ENCODE measurements at places on chromosomes 2 and 18. TPM values are rescaled to one million over a fixed set of nuclear protein-coding genes. Genes with fewer than 3 reads are reported as not detected.
A peak's percentile ranks its signal among the peaks of the same experiment; 100 is the strongest.

GRCh38 chr18:29449424-29449823 lies 1272.5 kb upstream of the CDH2 start:
- no peak for DNase-seq

DNA sequence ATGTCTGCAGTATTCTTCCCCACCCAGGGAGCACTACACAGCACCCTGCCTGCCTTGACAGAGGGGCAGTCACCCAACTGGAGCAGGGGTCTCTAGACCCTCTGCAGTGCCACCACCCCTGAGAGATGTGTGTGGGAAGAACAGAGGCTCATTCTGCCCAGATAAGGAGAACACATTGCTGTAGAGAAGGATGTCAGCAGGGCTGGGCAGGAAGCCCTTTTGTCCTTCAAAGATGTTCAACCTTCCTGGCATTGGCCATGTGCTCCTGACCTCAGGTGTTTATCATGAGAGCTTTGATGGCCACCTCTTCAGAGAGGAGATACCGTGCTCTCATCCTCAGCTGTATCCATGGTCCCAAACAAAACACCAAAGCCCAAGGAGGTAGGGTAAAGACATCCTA lies 4.6 kb upstream of the TEX51 start:
- DNase-seq, result no peak

Gene PLCD4
- total RNA-seq, result 0.73 TPM

- DNase-seq, result no peak
These were observed 4.1 kb upstream of the PTPN18 start for GRCh38 chr2:130351711-130352110.

Gene EGR4
- 0.23 TPM for total RNA-seq

DNA sequence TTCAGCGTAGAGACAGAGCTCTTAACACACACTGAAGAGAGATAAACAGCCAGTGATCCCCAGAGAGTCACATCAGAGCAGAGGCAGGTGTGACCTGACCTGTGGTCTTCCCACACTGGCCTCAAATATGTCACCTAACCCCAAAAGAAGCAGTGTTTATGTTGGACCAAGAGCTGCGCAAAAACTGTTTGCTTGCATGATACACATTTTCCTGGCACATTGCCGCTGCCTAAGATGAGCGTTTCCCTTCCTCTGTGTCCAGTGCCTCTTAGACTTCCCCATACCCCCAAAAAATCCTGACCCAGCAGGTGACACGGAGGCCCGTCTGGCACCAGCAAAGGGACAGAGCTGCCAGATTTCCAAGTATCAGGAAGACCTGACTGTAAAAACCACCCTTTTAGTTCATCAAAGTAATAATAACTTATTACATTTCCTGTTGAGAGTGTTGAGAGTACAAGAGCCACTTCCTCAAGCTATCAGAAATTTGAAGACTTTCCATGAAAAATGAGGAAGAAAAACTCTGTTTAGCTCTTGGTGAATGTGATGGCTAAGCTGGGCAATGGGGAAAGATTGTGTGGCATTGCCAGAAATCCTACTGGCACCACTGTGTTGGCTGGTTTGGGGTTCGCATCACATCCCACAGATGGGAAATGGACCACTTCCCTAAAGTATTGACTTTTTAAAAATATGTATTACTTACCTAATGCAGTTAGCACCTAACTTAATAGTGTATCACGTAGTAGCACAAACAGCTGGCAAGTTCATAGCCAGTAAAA lies 6.7 kb downstream of the TNFRSF11A start:
- DNase-seq, result no peak

DNA sequence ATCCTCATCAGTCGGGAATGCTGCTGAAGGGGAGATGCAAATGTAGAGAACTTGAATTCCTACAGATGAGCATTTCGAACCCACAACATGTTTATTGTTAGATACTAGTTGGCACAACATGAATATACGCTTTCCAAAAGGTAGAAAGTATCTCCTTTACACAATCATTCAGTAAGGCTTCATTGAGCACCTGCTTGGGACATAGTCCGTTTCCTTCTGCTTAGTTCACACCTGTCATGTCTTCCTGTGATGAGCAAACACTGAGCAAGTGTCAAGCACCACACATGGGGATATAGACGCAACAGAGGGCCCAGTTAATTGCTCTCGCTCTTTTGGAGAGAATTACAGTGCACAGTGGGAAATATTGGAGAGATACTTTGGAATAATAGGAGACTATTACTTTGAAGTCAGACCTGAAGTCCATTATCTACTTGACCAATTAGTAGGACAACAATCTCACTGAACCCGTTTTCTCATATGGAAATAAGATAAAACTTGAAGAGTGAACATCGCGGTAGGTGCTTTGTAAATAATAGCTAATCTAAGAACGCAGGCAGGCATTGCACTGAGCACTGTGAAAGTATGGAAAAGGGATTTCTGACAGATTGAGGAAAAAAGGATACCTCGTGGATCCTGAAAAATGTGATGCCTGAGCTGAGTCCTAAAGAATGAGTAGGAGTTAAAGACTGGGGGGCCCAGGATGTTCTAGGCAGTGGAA lies 1.2 kb downstream of the CPSF3 start:
- DNase-seq, result no peak

DNA sequence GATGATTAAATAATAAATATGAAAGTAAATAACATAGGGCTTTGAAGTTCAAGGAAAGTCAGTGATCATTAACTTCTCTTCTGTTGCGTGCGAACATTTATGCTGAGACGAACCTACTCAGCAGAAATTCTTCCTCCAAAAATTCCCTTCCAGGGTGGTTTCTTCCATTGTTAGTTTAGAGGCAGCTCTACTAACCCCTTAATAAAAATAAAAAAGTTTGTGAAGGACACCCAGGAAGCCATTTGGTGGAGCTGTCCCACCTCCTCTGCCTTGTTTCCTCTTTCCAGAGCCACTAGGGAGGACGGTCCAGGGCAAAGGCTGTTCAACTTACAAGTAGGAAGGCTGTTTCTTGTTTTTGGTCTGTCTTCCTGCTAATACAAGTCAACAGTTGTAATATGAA lies 2.1 kb upstream of the SMAD2 start:
- no peak for DNase-seq

DNA sequence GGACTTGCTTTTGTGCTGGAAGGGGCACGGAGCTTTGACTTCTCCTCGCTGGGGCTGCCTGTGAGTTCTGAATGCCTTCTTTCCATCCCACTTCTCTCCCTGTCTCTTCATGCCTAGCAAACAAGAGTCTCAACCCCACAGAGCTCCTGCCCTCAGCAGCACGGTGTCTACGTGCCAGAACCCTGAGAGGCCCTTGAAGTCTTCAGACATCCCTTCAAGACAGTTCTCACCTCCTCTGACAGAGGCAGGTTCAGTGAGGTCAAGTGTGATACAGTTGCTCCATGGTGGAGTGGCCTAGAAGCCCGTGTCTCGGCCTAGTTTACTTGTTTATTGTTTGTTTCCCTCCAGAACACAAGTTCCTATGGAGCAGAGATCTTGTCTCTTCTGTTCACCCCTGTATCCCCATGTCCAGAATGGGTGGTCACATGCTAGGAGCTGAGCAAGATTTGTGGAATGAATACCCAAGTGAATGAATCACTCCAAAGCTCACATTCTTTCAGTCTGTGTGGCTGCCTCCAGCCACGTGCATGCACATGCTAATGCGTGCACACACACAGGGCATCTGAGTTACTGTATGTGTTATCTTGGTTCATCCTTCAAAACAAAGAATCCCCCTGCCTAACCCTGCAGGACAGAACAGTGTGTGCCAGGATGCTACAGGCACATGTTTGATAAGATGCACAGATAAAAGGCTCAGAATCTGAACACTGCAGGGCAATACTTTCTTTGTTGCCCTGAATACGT lies 391.6 kb downstream of the NBAS start:
- no peak for DNase-seq

GRCh38 chr2:127471286-127471988 lies 53.2 kb downstream of the PROC start:
- no peak for DNase-seq

GRCh38 chr2:55862673-55863390 lies 60.8 kb downstream of the EFEMP1 start:
- DNase-seq, result no peak

- DNase-seq, result no peak
These were observed 163.2 kb downstream of the WDPCP start for GRCh38 chr2:63425079-63425416.

Gene CFAP65
- 1.7 TPM for total RNA-seq

GRCh38 chr2:72539071-72539552 lies 286.7 kb downstream of the EXOC6B start:
- DNase-seq, result no peak

GRCh38 chr2:239371726-239372686 lies 28.8 kb downstream of the HDAC4 start:
- peak; percentile 34 for DNase-seq

GRCh38 chr18:63162271-63163014 lies 157.1 kb downstream of the BCL2 start:
- no peak for DNase-seq
